ENCODE measurements at places on chromosomes 12 and 14.

GRCh38 chr14:64723691-64724577, 19.7 kb downstream of the PLEKHG3 start:
- peak; percentile 17 for DNase-seq

DNA sequence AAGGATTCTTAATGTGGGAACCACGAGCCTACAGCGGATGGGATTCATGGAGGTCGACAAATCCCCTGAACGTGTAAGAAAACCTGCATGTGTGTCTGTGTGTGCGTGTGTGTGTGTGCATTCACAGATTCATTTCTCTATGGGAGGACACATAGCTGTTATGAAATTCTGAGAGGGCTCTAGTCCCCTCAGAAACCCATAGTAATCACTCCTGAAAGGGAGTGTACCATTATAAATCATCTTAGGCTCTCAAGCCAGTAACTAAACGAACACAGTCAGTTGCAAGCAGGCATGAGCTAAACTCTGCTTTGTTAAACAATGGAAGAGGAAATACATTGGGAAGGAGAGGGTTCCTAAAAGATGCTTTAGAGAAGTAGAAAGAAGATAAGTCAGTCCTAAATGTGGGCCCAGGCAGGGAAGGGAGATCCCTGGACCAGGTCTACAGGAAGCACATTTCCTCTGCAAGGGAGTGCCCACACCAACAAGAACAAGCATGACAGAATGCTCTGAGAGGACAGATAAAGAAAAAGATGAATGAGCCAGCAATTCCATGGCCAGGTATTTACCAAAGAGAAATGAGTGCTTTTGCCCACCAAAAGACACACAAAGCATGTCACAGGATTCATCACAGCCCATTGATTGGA, 91.3 kb downstream of the ITPR2 start:
- no peak for DNase-seq

DNA sequence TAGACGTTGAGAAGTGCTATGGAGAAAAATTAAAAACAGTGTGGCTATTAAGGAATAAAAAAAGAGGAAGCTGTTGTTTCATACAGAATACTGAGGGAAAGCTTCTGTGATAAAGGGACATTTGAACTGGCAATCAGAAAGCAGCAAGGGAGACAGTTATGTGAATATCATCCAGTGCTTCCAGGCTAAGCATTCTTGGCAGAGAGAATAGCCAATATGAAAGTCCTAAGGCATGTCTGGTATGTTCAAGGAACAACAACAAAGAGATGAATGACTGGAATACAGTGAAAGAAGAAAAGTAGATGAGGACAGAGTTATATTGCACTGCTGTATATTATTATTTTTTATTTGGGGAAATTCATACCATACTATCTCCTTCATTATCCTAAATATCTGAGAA, 23.9 kb downstream of the SCAF11 start:
- DNase-seq: no peak

- DNase-seq: no peak
These were observed 28.0 kb upstream of the C12orf42 start for GRCh38 chr12:103523771-103524170.

DNA sequence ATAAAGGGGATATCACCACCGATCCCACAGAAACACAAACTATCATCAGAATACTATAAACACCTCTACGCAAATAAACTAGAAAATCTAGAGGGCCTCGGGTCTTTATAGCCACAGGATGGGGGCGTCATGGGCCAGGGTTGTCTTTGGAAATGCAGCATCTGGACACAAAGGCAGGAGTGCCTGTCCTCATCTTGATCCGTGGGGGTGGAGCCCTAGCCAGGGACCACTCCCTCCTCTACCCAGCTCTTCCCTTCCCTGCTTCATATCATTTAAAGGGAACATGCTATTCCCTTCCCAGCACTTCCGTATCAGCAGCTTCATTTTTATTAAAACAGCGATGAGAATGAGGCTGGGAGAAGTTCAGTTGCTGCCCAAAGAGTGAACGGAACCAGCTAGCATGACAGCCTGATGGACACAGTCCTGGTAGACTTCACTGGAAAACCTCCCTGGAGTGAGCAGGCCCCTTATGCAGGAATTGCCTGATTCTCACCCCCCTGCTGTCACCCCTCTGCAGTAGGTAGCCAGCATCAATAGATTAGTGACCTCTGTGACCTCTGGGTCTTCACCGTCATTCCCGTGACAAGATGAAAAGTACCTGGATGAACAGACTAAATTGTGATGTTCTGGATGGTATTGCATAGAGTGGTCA, 251.4 kb upstream of the RGS6 start:
- DNase-seq: no peak

DNA sequence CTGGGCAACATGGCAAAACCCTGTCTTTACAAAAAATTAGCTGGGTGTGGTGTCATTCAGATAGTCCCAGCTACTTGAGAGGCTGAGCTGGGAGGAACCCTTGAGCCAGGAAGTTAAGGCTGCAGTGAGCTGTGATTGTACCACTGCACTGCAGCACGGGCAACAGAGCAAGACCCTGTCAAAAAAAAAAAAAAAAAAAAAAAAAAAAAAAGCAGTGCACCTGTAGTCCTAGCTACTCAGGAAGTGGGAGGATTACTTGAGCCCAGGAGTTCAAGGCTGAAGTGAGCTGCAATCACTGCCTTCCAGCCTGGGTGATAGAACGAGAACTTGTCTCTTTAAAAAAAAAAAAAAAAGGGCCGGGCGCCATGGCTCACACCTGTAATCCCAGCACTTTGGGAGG, 5.6 kb downstream of the REM2 start:
- no peak for DNase-seq

GRCh38 chr12:122955156-122955555, 11.1 kb downstream of the ABCB9 start:
- DNase-seq: no peak

DNA sequence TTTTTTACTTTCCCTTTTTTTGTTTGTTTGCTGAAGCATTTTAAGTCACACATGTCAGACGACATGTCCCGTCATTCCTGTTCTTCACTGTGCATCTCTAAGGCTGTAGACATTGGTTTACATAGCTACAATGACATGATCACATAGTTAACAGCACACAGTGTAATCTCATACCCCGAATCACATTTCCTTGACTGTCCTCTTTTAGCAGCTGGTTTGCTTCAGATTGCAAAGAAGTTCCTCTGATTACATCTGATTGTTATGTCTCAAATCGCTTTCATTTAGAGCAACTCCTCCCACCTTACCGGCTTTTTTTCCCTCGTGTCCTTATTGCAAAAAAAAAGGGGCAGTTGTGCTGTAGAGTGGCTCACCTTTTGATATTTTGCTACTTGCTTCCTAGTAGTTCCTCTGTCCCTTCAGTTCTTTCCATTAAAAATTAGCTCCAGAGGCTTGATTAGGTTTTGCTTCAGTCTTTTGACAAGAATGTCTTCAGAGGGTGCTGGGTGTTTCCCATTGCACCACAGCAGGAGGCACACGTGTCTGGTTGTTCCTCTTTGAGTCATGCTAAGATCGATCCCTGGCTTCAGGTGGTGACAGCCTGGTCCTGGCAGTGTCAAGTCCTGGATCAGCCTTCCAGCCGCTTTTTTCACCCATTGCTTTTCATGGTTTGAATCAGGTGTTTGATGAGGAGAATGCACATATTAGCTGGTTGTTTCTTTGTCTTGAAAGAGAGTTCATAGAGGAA, 35.0 kb downstream of the ZNF664 start:
- no peak for DNase-seq
